ENCODE measurements at places on chromosomes 7 and 10.

- no peak for DNase-seq
These were observed 100.8 kb downstream of the MLLT10 start for GRCh38 chr10:21634599-21635365.

DNA sequence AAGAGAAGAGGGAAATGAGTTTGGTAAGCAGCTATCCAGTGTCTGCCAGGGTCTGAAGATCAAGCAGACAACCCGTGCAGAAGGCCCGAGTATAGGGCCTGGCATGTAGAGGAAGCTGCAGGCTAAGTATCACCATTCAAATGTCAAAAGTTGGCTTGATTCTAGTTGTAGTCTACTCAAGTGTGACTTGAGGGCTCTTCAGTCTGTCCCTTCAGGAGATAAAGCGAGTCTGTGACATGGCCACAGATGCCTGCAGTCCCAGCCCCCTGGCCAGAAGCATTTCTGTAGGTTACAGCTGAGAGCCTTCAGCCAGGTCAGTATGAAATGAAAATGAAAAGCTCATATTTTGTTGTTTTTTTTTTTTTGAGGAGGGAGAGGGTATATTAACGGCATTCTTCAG is 97.8 kb upstream of the EEPD1 start:
- DNase-seq: no peak

DNA sequence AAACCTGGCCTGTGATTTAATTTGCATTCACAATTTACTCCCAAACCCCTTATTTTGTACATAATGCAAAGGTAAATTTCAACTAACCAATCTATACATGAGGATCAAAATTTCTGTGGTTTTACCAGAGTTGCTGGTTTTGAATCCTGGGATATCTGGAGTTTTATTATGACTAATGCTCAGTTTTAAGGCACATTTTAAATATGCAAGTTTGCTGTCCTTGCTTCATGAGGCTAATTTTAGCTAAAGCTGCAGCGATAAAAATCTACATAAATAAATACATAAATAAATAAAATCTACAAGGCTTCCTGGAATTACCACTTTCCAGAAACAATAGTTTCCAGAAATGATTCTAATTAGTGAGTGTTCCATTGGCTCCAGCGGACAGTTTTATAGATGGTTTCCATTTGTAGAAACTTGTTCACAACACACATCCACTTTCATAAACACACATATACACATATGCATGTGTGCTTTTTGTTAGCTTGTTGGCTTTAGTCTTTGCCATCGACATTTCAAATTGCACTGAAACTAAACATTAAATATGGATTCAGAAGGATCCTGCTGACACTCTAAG is 339.5 kb upstream of the NRP1 start:
- no peak for DNase-seq

DNA sequence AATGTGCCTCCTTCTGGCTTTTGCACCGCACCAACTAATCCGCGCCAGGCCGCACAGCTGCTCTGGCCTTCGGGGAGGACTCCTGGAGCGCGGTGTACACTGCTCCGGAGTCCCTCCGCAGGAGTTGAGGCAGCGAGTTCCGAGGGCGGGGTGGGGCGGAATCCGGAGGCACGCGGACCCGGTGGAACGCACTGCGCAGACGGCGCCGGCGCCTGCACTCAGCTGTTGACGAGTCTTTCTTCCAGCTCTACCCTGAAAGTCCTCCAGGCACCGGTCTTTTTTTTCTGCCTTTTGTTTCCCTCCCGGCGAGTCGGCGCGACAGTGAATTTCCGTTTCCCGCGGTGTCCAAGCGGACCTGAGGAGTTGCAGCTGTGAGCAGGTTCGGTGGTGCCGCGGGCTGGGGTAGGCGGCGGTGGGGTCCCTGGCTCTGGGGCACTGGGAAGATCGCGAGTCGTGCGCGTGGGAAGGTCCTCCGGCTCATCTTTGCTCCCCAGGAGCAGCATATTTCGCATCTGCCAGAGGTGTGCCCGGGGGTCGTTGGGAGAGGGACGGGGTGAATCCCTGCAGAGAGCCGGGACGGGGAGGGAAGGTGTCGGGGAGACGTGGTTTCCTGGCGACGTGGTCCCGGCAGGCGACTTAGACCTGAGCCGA is 44.1 kb downstream of the SFTPD start:
- peak; percentile 86 for DNase-seq

DNA sequence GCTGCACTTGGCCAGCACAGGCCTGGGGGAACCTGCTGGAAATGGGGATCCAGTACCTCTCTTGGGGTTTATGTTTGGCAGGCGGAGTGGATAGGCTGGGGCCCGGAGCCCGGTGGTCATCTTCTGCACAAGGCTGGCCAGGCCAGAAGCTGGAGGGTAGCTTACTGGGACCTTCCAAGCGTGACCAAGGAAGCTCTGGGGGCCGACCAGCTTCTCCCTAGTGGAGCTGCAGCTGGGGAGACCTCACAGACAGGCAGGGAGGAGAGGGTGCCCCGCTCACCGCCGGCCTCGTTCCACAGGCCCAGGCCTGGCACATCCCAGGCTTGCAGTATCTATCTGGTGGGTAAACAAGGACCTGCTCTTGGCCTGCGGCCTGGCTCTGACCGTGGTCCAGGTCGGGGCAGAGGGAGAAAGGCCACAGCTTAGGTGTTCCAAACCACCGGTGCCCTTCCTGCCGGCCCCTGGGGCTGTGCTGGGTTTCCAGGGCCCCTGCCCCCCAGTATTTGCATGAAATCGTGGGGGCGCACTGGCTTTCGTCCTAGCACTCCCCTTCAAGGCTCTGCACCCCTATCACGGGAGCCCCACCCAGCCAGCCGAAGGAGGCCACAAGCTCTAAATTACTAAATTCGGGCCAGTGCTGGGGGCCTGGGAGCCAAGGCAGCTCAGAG is 1.5 kb upstream of the ELFN1 start:
- peak; percentile 65 for DNase-seq

DNA sequence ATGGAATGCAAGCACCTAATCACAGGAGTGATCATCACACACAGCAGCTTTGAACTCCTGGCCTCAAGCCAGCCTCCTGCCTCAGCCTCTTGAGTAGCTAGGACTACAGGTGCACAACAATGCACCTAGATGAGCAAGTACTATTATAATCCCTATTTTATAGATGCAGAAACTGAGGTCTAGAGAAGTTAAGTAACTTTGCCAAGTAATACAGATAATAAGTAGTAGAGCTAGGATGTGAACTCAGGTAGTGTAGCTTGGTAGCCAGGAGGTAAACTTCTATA is 33.7 kb downstream of the DNAJC12 start:
- DNase-seq: no peak

- DNase-seq: no peak
These were observed 138.1 kb upstream of the UNC5B start for GRCh38 chr10:71074176-71074755.

DNA sequence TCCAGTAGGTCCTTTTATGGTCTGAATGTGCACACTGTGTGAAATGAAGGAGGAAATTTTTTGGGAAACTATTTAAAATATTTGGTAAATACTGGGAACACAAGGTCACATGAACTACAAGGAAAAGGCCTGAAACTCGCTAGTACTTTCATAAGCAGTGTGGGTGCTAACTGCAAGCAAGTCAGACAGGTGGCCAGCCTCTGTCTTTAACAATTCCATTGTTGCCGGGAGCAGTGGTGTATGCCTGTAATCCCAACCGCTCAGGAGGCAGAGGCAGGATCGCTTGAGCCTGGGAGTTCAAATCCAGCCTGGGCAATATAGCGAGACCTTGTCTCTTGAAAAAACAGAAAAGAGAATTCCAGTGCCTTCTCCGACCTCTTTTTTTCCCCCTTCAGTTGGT is 37.5 kb downstream of the SMURF1 start:
- DNase-seq: no peak

GRCh38 chr7:1314021-1314907 is 81.6 kb downstream of the UNCX start:
- DNase-seq: no peak

- DNase-seq: no peak
These were observed 4.6 kb upstream of the SMARCD3 start for GRCh38 chr7:151252961-151253711.

GRCh38 chr10:86393862-86394455 is 27.4 kb upstream of the GRID1 start:
- no peak for DNase-seq

GRCh38 chr10:132184816-132185593 is 1.7 kb upstream of the DPYSL4 start:
- DNase-seq: peak; percentile 22

DNA sequence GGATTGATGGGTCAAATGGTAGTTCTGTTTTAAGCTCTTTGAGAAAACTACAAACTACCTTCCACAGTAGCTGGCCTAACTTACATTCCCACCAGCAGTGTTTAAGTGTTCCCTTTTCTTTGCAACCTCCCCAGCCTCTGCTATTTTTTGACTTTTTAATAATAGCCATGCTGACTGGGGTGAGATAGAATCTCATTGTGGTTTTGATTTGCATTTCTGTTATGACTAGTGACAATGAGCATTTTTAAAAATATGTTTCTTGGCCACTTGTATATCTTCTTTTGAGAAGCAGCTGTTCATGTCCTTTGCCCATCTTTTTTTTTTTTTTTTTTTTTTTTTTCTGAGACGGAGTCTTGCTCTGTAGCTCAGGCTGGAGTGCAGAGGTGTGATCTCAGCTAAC is 155.2 kb upstream of the BMPER start:
- no peak for DNase-seq

DNA sequence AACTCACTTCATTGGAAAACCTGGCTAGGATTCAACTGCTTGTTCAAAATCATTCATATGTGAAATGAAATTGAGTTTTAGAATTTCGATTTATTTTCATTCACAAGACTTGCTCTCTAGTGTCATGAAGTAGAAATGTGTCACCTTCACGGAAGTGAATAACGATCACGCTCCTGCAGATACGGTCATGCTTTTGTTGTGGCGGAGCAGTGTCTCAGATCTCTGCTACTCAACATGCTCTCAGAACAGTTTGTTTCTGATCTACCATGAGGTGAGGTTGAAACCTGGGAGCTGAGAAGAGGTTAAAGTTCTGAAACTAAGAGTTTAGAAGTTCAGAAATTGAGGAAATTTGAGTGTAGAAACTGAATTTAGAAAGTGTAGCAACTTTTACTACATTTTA is 13.8 kb upstream of the PITRM1 start:
- no peak for DNase-seq

DNA sequence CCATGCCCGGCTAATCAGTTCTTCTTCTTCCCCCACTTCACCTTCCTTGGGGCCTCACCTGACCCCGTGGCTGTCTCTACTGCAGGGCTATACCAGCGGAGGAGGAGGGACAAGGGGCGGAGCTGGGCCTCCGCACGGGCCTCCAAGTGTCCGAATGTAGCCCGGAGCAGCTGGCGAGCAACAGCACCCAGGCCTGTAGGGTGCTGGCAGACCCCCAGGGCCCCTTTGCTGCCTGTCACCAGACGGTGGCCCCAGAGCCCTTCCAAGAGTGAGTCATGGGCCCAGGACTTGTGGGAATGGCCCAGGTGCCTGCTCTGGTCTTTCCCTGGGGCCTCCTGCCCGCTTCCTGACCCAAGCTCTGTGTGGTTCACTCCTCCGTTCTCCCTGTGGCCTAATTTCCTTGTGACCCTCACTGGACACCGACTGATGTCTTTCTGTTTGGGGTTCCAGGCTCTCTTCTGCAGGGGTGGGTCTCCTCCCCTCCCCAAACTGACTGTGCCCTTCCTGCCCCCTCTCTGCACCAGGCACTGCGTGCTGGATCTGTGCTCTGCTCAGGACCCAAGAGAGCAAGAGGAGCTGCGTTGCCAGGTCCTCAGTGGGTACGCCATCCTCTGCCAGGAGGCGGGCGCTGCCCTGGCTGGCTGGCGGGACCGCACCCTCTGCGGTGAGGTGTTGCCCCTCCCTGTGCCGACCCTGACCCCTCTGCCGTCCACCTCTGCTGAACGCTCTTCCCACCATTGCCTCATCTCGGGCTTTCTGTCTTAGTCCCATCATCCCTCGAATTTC is 35.2 kb downstream of the EPHB4 start:
- DNase-seq: no peak

GRCh38 chr7:2313450-2314208 is 612 bp downstream of the SNX8 start:
- no peak for DNase-seq

GRCh38 chr10:87523731-87524130 is 19.0 kb downstream of the MINPP1 start:
- DNase-seq: no peak

DNA sequence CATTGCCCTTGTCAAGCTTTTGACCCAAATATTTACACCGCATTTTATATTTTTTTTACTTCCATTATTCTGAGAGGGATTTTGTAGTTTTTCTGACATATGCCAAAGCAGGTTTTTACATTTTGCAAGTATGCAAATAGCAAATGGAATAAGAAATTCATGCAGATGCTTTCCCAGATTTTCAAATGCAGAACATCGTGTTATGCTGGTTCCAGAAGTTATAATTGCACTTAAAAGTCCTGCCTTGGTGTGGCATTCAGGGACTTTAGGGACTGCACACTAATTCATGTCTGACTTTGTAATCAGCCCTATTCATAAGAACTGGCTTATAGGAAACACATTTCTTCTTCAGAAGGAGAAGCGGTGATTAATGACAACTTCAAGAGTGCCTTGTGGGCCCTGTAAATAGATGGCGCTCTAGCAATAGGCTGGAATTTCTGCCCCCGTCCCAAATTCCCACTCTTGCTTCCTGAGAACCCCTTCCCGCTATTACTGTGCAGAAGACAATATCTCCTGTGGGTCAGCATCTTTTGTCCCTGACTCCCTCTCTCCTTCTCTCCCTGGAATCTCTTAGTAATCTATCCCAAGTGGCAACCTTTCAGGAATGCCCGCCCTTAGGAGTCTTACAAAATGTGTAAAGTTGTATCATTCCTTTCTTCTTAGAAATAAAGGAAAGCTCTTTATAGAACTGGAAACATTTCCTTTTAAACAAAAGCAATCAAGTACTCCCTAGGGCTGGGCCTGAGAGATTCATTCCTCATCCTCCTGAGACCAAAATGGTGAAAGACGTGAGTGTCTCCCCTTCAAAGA is 264.0 kb downstream of the INHBA start:
- DNase-seq: no peak

DNA sequence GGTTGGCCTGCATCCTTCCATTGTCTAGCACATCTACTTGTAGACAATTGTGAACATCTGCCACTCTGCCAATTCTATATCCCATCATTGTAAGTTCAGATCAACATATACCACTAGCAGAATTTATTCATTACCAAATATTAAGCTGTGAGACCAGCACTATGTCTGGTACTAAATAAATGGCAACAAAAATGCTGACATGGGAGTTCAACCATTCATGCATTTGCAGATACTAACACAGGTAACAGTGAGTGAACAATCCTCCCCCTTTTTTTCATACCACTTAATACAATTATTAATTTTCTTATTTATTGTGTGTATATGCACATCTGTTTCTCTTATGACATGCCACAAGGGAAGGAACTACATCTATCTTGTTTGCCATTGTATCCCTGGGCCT is 11.9 kb downstream of the POLR1F start:
- no peak for DNase-seq

DNA sequence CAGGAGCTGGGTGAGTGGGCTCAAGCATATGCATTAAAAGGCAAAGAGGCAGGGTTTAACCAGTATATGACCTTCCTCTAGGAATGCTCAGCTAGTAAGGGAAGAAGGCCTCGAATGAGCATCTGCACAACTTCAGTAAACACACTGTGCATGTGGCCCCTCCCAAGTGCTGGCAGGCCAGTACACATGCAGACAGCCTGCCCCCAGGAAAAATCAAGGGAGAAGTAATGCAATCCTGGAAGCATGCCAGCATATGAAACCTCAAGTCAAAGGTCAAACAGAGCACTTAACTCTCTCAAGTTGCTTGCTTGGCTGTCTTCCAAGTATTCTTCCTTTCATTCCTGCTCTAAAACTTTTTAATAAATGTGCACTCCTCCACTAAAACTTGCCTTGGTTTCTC is 208.4 kb downstream of the ACTR3B start:
- DNase-seq: no peak

Data from heart left ventricle (tissue), 16 donors.